SW 1271 (cell line): ENCODE measurements at places on chromosomes 16 and 17.

- DNase-seq = no peak
These were observed 46.8 kb downstream of the BEAN1 start for GRCh38 chr16:66473654-66474519.

- no peak for DNase-seq
These were observed 1082.8 kb upstream of the RBFOX1 start for GRCh38 chr16:6249863-6250262.

DNA sequence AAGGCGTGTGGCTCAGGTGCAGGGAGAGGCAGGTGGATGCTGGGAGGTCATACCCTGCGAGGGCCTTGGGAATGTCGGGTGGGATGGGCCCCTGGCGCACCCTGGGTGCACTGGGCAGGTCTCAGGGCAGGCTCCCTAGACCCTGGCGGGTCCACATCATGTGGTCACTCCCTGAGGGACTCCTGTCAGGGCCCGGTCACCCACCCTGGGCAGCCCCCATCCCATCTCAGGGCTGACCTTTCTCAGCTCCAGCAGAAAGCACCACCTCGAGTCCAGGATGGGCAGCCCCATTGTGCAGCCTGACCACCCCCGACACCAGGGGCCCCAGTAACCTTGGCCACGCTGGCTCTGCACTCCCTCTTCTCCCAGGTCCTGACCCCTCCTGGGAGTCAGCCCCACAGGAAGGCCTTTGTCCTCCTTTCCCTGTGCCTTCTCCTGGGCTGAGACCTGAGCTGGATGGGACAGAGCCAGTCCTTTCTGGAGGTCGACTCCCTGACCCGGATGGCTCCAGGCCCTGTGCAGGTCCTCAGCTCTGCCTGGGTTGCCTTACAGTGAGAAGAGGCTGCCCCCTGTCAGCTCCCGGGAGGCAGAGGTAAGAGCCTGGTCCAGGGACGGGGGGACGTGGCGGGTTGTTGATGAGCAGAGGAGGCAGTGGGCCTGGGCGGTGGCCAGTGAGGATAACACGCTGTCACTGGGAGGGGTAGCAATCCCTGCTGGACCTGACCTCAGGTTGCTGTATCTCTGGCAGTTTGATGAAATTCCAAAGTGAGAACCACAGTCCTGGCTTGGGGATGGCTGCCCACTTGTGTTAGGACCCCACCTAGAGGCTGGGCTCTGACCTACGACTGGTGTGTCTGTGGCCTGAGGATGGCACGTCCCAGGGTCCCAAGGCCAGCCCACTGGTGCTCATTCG lies 77.9 kb downstream of the GOSR1 start:
- DNase-seq = no peak

DNA sequence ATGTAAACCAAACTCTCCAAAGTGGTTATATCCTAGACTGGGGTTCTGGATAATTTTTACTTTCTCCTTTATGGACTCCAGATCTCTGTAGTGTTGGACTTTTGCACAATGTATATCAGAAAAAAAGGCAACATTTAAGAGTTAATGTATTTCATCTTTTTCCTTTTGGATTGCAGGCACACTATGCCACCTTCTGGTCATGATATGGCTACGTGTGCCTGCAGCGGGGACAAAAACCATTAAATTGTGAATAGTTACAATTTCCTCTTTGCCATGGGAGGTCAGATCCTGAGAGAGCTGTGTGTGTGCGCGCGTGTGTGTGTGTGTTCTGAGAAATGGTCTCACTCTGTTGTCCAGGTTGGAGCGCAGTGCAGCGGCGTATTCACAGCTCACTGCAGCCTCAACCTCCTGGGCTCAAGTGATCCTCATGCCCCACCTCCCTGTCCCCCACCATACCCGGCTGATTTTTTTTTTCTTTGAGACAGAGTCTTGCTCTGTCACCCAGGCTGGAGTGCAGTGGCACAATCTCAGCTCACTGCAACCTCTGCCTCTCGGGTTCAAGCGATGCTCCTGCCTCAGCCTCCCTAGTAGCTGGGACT lies 4.3 kb upstream of the SGF29 start:
- DNase-seq = no peak

- DNase-seq = no peak
These were observed 5.5 kb downstream of the PCGF2 start for GRCh38 chr17:38742411-38743308.

GRCh38 chr17:56822725-56823124 lies 11.0 kb downstream of the C17orf67 start:
- DNase-seq = no peak

DNA sequence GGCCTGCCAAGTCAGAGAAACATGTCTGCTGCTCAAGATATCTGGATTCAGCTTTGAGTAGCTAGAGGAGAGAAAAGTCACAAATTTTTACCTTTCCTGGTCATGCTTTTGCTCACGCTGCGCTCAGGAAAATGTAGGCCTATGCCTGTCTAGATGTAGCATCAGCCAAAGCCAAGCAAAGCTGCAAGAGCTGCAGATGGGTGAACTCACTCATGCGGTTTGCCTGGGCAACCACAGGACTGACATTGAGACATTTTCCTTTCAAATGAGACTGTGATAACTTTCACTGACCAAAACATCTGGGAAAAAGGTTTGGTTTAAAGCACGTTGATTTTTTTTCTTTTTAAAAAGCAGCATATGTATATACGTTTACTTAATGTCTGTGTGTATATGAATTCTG lies 34.0 kb upstream of the NAGLU start:
- no peak for DNase-seq

GRCh38 chr16:75695708-75696107 lies 5.6 kb downstream of the DUXB start:
- DNase-seq = no peak

DNA sequence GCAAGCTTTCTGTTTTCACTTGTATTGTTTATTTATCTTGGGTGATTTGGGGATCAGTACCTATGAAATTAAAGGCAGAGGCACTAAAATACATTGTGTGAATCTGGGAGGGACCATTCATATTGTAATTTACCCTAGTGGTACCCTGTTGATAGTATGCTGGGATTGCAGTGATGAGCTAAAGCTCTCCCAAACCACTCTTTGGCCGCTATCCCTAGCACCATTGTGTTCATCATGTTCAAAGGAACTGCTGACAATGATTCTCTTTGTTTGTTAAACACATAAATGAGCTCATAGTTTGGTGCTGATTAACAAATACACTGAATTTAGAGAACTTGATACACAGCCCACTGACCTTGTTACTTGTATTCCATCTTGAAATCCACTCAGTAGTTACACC lies 1469.8 kb downstream of the CDH11 start:
- no peak for DNase-seq

GRCh38 chr16:86103320-86103719 lies 204.4 kb downstream of the IRF8 start:
- DNase-seq = no peak

- no peak for DNase-seq
These were observed 1.4 kb downstream of the NEK8 start for GRCh38 chr17:28729950-28730330.

GRCh38 chr16:84115919-84116719 lies 623 bp downstream of the MBTPS1 start:
- peak; percentile 39 for DNase-seq

- no peak for DNase-seq
These were observed 24.3 kb downstream of the PELP1 start for GRCh38 chr17:4679658-4680057.

GRCh38 chr17:44655983-44656710 lies at the start of gene MEIOC:
Gene MEIOC (plus strand): TSS chr17:44656468. CDS start chr17:44656614, 146 bp downstream.
- peak; percentile 88 for DNase-seq

DNA sequence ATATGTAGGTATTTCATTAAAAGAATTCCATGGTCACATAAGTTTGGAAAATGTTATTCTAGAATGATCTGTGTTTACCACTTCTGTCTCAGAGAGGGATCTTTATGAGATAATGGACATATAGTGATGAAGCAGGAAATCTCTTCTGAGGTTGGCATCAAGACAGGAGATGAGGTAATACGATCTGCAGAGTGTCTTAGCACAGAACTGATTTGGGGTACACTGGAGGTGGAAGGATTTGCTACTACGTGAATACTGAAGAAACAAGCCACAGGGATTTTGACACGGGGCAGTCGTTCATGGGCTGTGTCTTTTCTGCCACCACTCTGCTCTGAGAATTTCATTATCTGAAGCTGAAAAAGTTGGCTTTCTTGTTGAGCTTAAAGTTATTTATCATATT lies 5.5 kb downstream of the CBFB start:
- DNase-seq = no peak

DNA sequence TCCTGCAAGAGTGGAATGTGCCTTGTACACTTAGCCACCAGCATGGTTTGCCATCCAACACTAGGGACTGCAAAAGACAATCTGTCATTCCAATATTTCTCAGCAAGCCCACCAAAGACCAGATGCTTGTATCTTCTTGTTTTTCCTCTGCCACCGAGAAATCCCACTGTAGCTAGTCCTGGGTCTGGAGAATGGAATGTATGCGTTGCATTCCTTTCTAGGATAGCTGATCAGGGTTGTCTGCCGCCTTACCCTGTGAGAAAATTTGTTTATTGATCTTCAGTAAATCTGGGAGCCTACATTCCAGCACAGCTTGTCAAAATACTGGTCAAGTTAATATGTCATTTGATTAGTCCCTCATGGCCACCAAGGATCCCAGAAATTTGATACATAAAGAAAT lies 28.1 kb upstream of the ADAMTS18 start:
- DNase-seq = no peak

GRCh38 chr16:29790949-29791844 lies 646 bp downstream of the KIF22 start:
- DNase-seq = no peak

DNA sequence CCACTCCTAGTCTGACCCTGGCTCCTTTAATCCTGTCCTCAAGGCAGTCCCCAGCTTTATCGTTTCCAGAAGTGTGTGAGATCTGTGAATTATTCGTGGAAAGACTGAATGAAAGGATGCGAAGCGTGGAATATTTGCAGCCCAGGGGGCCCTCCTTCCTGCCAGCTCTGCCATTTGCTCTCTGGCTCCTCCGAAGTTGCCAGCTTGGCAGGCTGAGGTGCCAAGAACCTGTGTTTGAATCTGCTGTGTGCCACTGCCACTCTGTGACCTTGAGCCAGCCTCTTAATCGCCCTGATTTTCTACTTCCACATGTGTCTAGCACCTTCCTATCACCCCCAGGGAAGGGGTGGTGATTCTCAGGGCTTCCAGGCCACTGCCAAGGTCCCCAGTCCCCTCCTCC lies 10.8 kb downstream of the TBKBP1 start:
- no peak for DNase-seq

DNA sequence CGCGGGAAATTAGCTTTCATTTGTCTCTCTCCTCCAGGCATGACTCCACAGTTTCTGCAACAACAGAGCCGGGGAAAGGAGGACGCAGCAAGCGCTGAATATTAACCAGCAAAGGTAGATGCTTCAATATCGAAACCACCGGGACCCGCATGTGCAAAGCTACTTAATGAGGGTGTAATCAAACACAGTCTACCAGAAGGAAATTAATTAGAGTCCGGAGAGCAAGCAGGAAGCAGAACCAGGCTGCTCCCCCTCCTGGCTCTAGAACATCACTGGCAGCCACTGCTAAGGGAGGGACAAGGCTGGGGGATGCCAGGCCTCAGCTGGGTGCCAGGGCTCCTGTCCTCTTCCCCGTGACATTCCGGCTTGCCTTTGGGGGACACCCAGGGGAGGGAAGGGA lies 21.7 kb downstream of the LRRC75A start:
- DNase-seq = no peak

GRCh38 chr17:565521-565920 lies 149.1 kb downstream of the VPS53 start:
- no peak for DNase-seq

GRCh38 chr17:10171122-10171571 lies 27.3 kb downstream of the GAS7 start:
- DNase-seq = no peak

DNA sequence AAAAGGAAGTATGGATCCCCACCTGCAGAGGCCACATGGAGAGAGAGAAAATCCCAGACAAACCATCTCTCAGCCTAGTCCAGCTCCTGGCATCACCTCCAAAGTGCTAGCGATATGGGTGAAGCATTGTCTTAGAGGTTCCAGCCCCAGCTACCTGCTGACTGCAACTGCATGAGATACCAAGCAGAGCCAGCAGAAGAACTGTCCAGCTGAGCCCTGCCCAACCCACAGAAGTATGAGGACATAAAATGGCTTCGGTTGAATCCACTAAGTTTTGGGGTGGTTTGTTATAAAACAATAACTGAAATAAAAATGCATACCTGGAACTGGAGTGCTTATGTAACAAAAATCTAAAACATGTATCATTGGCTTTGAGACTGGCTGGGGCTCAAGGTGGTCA lies 20.4 kb upstream of the SLFN5 start:
- DNase-seq = no peak

DNA sequence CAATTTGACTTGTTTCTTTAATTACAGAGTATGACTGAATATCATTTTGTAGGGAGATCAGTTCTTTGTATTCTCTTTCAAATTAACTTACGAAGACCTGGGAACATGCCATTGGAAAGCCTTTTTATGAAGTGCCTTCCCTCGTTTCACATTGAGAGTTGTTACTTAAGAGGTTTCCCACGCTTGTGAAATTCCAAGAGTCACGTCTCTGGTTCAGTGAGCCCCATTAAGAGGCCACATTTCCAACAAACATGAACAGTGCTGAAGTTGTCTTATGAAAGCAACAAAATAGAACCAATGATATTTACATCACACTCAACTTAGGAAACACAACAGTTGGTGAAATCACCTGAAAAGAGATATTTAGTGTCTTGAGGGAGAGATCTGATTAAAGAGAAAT lies 334.1 kb downstream of the TOX3 start:
- DNase-seq = no peak

DNA sequence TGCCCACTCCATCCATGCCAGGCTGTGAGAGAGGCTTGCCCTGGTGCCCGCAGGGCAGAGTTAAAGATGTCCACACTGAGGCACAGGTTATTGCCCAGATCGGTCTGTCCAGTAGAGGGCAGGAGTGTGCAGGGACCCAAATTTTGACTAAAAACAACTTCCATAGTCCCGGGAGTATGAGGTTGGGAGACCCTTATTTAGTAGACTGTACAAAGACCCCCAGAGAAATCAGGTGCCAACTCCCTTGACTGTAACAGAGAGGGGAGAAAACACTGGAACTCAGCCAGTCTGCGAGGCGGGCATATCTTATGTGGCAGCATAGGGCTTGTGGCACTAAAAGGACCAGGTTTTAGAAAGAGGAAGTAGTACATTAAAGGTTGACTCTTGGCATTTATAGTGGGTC lies 43.4 kb downstream of the HNF1B start:
- no peak for DNase-seq

GRCh38 chr16:57485091-57485915 lies 990 bp downstream of the DOK4 start:
- DNase-seq = no peak

- no peak for DNase-seq
These were observed 8.5 kb upstream of the CCL1 start for GRCh38 chr17:34371405-34372100.

- no peak for DNase-seq
These were observed 197.0 kb downstream of the IRF8 start for GRCh38 chr16:86095906-86096485.

DNA sequence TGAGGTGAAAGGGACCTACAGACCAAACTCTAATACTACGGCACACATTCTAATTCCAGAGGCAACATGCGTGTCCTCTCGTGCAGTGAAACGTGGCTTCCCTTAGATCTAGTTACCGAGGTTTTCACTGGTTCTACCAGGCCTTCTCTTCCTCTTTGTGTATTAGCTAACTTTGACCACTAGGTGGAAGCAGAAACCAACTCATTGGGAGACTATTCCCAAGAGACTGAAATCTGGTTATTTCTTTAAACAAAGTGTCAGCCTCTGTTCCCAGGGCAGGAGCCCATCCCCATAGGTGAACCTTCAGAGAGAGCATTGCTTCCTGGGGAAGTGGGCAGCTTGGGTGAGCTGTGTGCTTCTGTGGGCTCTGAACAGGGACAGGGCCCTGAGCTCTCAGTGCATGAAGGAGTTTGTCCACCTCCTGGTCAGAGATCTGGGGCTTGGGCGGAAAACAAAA lies 19.7 kb upstream of the RCVRN start:
- DNase-seq = peak; percentile 70
